ENCODE measurements at places on chromosomes 1 and 21.

GRCh38 chr1:9903801-9904527 is 6.1 kb downstream of the CTNNBIP1 start:
- DNase-seq: no peak

GRCh38 chr1:220335668-220336067 is 63.4 kb upstream of the RAB3GAP2 start:
- no peak for DNase-seq

DNA sequence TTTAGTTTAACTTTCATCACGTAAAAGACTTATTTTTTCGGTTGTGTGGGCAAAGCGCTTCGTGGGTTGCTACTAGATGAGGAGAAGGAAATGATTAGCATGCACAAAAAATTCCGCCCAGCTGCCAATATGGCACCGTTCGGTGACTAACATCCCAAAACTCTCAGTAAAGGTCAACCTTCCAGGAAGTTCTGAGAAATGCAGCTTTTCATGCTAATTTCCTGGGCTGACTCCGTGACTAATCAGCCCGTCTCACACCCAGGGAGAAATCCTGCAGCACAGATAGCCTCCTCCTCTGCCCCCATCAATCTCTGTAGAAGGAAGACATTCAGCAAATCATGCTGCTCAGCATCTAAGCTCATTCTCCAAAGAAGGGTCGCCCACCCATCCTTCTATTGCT is 34.1 kb downstream of the TMCO4 start:
- no peak for DNase-seq

- DNase-seq: no peak
These were observed 22.0 kb upstream of the KIF26B start for GRCh38 chr1:245132771-245133170.

DNA sequence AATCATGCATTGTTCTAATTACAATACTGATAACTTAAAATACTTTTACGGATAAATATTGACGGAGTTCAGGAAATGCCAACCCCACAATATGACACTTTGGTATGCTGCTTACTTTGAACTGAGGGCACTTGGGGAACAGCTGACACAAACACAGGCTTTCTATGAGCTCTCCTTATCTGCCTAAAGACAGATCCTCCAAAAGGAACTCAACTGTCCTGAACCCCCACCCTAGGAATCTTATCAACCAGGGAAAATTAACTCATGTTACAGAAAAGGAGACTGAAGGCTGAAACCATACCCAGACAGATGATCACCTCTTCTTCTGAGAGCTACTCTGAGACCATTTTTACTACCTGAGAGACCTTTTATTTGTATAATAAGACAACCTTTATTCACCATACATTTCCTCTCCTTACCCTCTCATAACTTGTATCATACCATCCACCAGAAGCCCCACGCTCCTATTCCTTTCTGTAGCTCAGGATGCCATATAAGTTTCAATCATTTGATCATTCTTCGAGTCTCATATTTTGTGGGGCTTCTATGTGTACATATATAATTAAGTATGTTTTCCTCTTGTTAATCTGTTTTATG is 239.5 kb downstream of the FAF1 start:
- DNase-seq: no peak

DNA sequence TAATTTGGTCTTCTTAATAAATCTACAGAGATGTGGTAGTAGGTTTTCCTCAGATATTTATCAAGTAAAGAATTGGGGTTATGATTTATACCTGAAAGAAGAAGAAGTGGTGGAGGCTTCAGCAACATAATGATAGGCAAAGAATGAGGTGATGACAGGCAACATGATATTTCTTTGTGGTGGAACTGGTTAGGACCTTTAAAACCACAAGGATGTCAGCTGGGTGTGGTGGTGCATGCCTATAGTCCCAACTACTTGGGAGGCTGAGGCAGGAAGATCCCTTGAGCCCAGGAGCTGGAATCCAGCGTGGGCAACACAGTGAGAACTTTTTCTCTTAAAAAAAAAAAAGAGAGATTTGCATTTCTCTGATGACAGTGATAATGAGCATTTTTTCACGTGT is 34.1 kb upstream of the COL11A1 start:
- no peak for DNase-seq

GRCh38 chr1:103469801-103470200 is 55.7 kb upstream of the RNPC3 start:
- DNase-seq: no peak

DNA sequence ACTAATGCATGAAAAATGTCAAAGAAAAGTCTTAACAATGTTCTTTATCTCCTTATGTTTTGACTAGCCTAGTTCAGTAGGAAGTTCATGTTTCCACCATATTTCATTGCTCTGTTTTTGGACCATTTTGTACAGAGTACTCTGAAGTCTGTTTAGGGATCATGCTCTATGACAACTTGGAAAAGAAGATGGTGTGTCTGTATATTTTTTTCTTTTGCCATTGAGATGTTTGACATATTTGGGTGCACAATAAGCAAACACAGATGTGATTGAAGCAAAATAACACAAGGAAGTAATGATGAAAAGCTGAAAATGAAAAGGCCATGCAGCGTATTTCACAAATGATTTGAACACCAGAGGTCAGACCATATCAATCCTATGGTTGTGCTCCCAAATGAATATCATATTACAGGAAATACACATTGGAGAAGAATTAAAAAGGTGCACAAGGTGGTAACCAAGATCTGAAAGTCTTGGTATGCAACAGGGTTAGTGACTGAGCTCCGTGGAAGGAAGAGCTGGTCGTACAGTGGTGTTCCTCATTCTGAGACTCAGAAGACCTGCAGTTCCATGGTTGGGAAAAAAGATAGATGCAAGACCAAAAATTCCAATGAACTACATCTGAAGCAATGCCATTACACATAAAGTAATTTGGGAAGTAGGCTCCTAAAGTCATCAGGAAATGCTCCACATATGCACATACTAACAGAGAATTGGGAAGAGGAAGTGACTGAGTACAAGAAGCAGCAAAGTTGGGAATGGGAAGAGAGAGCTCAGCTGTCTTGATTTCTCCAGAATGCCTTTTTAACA is 463.5 kb downstream of the LMO4 start:
- DNase-seq: no peak

GRCh38 chr1:155984341-155984740 is 6.0 kb upstream of the ARHGEF2 start:
- no peak for DNase-seq

DNA sequence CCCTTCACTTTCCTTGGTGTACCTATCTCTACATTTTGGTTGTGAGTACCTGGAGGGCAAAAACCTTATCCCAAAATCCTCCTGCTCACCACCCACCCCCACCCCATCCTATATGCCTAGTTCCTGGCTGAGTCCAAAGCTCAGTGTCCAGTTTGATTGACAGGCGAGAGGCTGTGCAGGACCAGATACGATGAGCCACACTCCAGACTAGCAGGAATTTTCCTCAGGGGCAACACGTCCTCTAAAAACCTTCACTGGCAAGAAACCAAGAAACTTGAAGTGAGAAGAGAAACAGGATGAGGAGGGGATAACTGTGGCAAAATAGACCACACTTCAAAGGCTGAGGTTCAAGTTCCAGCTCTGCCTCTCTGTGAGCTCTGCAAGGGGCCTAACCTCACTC is 1.1 kb upstream of the SLAMF8 start:
- DNase-seq: no peak

- DNase-seq: no peak
These were observed 363.1 kb downstream of the PLPP3 start for GRCh38 chr1:56216218-56216617.

GRCh38 chr1:225253784-225254183 is 174.1 kb downstream of the LBR start:
- no peak for DNase-seq

- DNase-seq: no peak
These were observed 39.2 kb downstream of the EPHA2 start for GRCh38 chr1:16116625-16117024.

DNA sequence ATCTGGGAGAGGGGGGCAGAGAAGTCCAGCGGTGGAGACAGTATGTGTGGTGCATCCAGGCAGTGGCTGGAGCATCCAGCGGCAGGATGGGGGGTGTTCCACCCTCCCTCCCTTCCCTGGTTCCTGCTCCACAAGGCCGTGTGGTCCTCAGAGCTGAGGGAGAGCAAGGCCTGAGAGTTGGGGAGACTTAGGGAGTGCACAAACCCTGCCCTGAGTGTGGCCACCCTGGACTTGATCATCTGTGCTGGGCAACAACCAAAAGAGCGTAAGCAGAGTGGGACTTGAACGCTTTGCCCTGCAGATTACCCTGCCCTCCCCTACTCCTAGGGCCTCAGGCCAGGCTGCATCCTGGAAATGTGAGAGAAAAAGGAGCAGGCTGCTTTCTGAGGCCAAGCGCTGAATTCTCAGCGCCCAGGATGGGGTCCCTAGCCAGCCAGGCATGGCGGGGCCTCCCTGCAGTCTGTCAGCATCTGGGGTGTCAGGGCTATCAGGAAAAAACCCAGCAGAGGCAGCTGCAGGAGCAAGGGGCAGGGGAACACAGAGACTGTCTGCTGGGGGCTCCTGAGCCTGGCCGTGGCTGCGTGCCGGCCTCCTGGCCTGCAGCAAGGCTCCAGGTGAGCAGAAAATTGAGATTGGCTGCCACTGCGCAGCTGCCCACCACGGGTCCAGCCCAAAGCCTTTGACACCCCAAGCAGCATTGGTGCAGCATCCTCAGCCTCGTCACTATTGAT is 266.2 kb downstream of the NPHP4 start:
- DNase-seq: no peak

- DNase-seq: no peak
These were observed 54.1 kb downstream of the ETS2 start for GRCh38 chr21:38859852-38860251.

DNA sequence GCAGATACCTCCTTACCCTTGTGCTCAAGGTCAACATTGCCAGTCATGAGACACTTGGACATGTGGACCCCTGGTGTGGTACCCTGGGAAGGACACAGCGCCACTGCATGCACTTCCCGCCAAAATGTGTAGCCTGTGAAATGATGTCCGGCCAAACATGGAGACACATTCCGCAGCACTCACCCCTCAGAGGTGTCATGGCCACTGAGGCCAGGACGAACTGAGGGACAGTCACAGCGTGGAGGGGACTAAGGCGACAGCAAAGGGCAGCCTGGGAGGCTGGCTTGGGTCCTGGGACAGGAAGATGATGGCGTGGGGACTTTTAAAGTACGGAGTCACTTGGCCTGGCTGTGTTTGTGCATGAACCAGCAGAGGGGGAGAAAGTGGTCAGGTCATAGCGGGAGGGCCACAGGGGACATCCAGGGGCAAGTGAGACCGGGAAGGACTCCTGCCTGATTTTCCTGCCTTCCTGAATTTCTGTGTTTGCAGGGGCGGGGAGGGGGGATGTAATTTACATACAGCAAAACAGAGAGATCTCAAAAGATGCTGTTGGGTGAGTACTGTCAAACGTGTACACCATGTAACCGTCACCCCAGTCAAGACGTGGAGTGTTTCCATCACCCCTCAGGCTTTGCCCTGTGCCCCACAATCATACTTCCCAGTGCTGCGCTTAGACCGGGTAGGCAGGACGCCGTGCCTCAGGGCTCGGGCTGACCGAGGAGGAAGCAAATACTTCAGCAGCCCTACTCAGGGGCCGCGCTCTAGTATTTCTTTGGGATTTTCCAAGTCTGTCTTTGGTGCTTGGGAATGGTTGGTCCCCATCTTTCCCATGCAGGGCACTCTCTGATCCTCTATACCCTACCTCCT is 45.2 kb downstream of the WDR4 start:
- no peak for DNase-seq

DNA sequence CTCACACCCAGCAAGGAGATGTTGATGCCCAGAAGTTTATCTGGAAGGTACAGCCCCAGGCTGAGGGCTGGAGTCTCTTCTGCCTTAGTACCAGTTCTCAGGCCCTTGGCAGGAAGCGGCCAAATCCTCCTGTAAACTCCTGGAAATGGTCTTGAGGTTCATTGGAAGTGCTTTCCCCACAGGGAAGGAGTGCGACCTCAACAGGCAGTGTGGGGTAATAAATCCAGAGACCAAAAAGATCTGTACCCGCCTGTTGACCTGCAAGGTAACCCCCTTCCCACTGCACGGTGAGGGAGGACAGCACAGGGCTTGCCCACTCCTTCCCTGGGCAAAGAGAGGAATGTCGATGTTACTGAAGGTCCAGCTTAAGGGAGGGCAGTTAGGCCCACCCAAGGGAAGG is 4.5 kb downstream of the ATXN7L2 start:
- DNase-seq: no peak

DNA sequence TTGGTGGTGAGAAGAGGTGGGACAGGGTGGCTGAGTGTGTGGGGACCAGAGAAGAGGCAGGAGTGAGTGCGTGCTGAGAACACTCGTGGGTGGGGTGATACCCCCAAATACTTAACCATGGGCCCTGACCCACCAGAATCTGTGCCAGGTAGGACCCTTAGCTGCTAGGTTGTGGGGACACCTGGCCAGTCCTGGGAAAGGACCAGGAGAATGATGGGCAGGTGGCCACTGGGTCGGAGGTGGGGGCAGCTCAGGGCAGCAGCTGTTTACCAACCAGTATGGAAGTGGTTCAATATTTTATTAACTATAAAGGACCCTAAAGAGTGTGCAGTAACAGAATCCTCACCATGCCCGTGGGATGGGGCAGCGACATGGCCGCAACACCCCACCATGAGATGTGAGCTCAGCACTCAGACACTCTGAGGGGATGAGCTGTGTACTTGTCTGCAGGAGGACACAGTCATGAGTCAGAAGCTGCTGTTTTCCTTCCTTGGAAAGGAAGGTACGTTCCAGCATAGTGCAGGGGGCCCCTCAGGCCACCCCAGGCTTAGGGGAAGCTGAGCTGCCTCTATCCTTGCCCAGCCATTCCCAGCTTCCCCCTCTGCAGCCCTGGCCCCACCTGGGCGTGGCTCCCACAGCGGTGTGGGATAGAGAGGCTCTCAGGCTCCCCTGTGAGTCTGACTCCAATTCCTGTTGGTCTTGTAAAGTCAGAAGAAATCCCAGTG is 25.4 kb downstream of the TEX35 start:
- DNase-seq: no peak

DNA sequence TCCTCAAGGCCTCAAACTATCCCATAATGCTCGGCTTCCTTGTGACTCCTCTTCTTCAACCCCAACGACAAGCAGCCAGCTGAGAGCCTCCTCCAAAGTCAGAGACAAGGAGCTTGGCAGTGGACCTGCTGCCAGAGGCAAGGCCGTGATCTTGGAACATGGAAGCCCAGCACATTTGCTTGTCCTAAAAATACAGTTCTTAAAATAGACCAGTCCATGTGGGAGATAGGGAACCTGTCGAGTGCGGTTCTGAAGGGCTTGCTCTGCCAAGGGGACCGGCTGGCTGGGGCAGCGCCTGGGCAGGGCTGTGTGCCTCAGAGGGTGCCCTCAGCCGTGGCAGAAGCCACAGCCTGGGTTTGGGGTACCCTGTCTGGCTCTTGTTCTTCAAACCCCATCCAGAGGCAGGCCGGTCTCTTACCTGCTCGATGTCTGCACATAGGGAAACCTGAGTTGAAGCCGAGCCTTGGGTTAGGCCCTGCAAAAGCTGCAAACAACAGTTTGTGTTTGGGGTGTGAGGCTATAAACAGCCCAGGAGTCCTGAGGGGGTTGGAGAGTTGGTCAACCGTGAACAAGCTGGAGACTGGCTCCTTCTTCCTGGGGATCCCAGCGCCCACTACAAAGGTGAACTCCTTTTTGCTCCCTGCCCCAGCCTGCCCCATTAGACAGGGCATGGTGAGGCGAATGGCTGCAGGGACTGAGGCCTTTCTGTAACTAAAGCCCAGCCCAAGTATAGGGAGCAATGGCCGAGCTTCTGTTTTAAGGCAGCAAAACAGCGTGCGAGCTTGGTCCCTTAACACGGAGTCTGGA is 228.8 kb downstream of the CAMTA1 start:
- DNase-seq: no peak

All from activated CD4-positive, CD25-positive, alpha-beta regulatory T cell treated with anti-CD3 and anti-CD28 coated beads, Interleukin-2, amount 50 U/mL, for 16 hours (primary cell).